ENCODE measurements at places on chromosomes 11 and 22.

DNA sequence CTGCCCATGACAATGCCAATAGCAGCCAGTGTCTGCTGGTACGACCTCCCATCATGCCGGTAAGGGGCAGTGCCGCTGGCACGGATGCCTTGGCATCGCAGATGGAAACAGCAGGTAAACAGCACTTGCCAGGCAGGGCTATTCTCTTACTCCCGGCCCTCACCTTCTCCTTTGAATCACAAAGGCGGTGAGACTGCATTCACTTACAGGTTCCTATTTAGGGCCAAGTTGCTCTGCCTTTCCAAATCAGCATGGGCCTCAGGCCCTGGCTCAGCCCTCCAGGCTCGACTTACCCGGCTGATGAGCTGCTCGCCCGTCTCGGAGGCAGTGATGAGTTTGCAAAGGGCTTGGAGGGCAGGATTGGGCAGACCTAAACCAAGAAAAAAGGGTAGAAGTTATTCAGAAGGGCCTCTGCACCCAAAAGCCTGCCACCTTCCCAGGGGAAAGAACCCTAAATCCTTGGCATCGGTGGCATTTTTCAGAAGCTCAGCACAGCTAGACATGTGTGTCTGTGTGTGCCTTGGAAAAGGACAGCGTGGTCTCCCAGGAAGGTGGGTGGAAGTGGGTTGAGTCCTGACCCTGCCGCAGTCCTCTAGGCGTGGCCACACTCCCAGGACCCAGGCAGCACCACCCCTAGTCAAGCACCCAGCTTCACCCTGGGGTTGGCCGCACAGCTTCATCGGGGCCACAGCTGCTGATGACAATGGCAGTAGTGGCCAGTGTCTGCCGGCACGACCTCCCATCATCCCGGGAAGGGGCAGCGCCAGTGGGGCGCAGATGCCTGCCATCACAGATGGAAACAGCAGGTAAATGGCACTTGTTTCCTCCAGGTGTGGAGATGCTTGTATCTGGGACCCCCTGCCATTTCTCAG is 73.5 kb upstream of the PITPNB start:
- no peak for DNase-seq

GRCh38 chr22:36385491-36386350 is 2.0 kb downstream of the MYH9 start:
- DNase-seq: no peak

GRCh38 chr11:35981581-35981980 is 37.7 kb downstream of the LDLRAD3 start:
- no peak for DNase-seq

GRCh38 chr11:15663777-15664218 is 549.1 kb downstream of the INSC start:
- DNase-seq: no peak

DNA sequence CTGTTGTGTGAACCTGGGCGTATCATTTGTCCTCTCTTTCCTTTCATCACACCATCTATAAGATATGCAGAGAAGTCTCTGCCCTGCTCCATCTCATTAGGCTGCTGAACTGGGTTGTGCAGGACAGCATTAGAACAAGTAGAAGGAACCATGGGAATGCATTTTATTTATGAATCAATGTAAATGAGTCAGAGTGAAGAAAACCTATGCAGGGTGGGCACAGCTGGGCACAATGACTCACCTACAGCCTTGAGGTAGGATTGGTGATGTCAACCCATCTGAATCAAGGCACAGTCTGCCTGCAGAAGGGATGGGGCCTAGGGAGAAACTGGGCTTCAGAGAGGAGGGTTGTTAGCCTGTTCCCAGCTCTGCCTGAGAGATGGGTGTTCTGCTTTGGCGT is 123.4 kb downstream of the CSNK2A3 start:
- DNase-seq: no peak

- DNase-seq: no peak
These were observed 50.2 kb downstream of the JAM3 start for GRCh38 chr11:134119094-134119493.

Data from BJ (cell line).